Astrocyte of the cerebellum (primary cell): ENCODE measurements at places on chromosomes 12 and 14.

- no peak for DNase-seq
These were observed 21.0 kb downstream of the TMTC1 start for GRCh38 chr12:29762637-29763300.

GRCh38 chr12:31876568-31877424 lies 82.4 kb upstream of the RESF1 start:
- DNase-seq: no peak

- no peak for DNase-seq
These were observed 16.5 kb upstream of the FIGNL2 start for GRCh38 chr12:51864833-51865670.

DNA sequence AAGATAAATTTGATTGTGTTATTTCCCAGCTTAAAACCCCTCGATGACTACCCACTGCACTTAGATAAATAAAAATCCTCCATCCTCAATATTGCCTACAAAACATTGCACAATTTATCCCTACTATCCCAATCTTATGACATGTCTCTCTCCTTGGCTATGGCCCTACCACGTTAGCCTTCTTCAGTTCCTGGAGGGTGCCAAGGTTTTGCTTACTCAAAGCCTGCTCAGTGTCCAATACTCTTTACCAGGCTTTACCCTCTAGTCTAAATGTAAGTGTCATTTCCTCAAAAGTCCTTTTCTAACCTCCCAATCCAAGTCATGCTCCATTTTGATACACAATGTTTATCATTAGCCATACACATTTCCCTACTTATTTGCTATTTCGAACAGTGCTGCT lies 35.0 kb upstream of the PPM1A start:
- no peak for DNase-seq

GRCh38 chr14:77603654-77604255 lies 12.7 kb downstream of the SPTLC2 start:
- no peak for DNase-seq

GRCh38 chr12:110940296-110940695 lies 19.9 kb upstream of the MYL2 start:
- DNase-seq: no peak

GRCh38 chr12:130478786-130479185 lies 141.1 kb downstream of the PIWIL1 start:
- no peak for DNase-seq

GRCh38 chr14:70256601-70257000 lies 67.8 kb upstream of the SLC8A3 start:
- DNase-seq: no peak

GRCh38 chr12:94636462-94637085 lies 13.8 kb downstream of the TMCC3 start:
- DNase-seq: no peak

- no peak for DNase-seq
These were observed 3.0 kb downstream of the BMAL2 start for GRCh38 chr12:27335364-27336281.

- DNase-seq: no peak
These were observed 526 bp downstream of the MLXIP start for GRCh38 chr12:122079033-122079531.

DNA sequence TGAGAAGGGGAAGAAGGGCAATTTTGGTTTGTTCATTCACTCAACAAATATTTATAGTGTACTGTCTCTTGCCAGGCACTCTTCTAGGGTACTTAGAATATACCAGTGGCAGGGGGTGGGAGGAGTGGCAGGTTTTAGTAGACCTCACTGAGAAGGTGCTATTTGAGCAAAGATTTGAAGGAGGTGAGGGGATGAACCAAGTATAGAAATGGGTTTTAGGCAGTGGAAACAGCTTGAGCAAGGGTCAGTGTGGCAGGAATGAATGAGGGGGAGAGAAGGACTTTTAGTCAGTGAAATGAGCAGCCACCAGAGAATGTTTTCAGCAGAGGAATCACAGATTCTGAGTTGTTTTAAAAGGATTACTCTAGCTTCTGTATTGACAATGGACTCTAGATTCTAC lies 2.3 kb downstream of the PRIM1 start:
- no peak for DNase-seq

DNA sequence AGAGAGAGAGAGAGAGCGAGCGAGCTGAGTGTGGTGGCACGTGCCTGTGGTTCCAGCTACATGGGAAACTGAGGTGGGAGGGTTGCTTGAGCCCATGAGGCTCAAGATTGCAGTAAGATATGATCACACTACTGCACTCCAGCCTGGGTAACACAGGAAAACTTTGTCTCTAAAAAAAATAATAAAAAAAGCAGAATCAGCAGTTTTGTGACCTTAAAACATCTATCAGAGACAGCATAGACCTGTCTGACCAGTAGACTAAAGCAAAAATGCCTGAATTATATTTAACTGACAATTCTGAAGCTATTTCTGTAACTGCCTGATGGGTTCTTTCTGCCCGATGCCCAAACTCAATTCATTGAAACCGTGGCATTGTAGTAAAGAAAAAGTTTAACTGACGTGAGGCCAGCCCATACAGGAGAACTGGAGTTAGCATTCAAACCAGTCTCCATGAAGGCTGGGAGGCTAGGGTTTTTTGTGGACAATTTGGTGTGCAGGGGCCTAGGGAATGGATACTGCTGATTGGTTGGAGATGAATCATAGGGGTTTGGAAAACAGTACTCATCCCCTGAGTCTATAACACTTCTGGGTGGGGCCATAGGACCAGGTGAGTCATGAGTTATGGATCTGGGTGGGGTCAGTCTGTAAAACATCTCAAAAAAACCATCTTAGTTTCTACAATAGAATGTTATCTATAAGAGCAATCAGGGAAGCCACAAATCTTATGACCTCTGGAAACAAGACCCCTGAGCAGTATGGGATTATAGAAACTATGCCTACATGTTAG lies 8.0 kb upstream of the RASSF8 start:
- no peak for DNase-seq

- no peak for DNase-seq
These were observed 1.5 kb upstream of the TEX52 start for GRCh38 chr12:2858334-2858733.

DNA sequence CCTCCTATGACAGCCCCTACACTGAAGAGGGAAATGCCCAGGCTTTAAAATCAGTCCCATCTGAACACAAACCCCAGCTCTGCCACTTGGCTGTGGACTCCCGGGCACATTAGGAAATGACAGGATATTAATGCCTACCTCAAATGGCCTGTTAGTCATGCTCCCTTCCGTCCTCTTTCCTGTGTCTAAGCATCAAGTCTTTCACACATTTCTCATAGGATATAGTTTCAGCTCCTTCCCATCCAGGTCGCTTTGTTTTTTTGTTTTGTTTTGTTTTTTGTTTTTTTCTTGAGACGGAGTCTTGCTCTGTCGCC lies 16.1 kb downstream of the PLEK2 start:
- no peak for DNase-seq

- DNase-seq: no peak
These were observed 257.2 kb downstream of the NELL2 start for GRCh38 chr12:44618946-44619345.
